AG04449 (cell line): ENCODE measurements at places on chromosomes 13 and 19.

- DNase-seq, result no peak
Measured at GRCh38 chr19:13914777-13915176, 8.8 kb downstream of the CC2D1A start.

- DNase-seq, result no peak
Measured at GRCh38 chr19:1270854-1271527, 1.9 kb downstream of the CIRBP start.

DNA sequence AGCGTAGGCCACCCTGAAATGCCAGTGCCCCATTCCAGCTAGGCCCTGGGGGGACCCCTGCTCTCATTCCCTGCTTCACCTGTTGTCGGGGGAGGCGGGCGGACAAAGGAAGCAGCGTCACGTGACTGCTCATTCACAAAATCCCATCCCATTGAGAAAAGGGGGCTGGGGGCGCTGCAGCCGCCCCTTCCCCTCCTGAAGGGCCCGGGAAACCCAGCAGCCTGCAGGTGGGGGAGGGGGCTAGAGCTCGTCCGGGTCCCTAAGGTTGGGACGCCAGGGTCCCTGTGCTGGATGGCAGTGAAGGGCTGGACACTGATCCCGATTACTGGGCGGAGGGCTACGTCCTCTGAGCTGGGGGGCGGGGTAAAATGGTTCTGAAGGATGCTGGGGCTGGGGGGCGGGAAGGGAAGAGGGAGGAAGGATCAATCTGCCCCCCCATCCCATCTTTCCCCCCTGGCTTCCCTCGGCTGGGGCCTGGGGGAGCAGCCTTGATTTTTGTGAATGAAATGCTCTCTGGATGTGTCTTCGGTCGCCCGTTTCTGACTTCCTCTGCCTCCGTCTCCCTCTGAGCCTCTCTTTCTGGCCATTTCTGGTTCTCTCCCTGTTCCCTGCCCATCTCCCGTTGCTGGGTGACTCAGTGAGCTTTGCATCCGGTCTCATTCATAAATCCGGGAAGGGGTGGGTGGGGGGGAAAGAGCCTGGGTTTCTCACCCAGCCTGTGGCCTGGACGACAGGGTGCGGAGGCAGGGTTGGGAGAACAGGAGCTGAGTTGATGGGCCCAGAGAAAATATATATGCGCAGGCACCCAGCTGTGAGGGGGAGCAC is 816 bp downstream of the SPRED3 start:
- DNase-seq, result no peak

- DNase-seq, result no peak
Measured at GRCh38 chr13:46166224-46166584, 15.8 kb downstream of the LCP1 start.

GRCh38 chr19:4495471-4495870 is 22.8 kb downstream of the PLIN4 start:
- no peak for DNase-seq

GRCh38 chr19:38893341-38893771 is 6.1 kb downstream of the SIRT2 start:
- no peak for DNase-seq
